ENCODE measurements at places on chromosomes 3 and 15.

DNA sequence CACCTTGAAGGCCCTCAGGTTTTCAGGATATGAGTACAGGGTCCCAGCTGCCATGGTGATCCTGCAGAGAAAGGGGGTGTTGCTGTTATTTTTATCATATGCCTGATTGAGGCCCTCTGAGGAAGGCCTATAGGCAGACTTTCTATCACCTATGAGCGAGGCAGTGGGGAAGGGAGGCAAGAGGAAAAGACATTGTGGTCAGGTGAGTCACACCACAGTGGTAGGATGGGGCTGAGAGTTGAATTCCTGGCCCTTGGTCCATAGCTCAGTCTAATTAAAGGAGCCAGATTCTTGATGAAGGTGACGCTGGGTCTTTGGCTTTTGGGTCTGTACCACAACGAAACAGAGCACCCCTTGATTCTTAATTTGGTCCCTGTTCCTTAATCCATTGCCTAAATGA lies 72.7 kb downstream of the ZNF621 start:
- no peak overlapping the region for H3K27ac ChIP-seq
- H3K4me3 ChIP-seq, result no peak overlapping the region
- DNase-seq, result no peak

DNA sequence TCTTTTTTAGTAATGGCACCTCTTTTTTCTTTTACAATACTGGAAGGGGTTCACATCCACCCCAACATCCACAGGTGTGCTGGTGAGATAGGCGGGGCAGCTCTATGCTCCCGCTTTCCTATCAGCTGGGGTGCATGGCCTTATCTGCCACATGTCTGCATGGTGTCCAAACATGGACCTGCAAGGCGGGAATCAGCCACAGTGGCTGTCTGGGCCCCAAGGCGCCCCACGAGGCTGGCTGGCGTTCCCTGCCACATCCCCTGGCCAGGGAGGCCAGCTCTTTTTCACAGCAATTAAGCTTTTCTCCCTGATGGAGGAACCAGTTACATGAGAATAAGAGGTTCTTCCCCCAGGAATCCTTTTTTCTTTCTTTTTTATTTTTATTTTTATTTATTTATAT lies 30.9 kb upstream of the GOLGA6L2 start:
- DNase-seq, result no peak
- no peaks in the 10 kb centered on the region for H3K36me3 ChIP-seq
- H3K4me1 ChIP-seq, result no peaks in the 10 kb centered on the region

- H3K4me3 ChIP-seq, result no peak overlapping the region
- H3K4me1 ChIP-seq, result no peaks in the 10 kb centered on the region
- H3K27ac ChIP-seq, result no peak overlapping the region
- no peak for DNase-seq
- no peaks in the 10 kb centered on the region for H3K36me3 ChIP-seq
- no peaks in the 10 kb centered on the region for H3K27me3 ChIP-seq
These were observed 35.2 kb downstream of the PYGO1 start for GRCh38 chr15:55552926-55553325.

DNA sequence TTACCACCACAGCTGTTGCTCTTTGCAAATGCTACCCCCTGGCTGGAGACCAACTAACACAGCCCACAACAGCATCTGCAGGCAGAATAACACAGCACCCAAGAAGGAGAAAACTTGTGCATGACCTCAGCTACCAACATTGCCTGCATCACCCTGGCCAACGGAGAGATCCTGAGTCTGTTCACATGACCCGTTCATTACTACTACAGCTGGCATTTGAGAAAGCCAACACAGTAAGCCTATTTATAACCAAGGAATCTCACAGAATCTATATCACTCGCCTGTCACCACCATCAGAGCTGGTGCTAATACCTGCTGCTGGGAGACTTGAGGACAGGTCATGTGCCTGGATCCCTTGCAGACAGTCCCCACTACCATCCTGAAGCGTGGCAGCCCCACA lies 215.2 kb downstream of the POLQ start:
- no peak for DNase-seq
- H3K27me3 ChIP-seq, result no peaks in the 10 kb centered on the region
- H3K36me3 ChIP-seq, result no peaks in the 10 kb centered on the region
- H3K27ac ChIP-seq, result no peak overlapping the region
- no peak overlapping the region for H3K4me3 ChIP-seq
- no peaks in the 10 kb centered on the region for H3K4me1 ChIP-seq
